ENCODE measurements at places on chromosomes 11 and 22. TPM values are rescaled to one million over a fixed set of nuclear protein-coding genes. Genes with fewer than 3 reads are reported as not detected.
A peak's percentile ranks its signal among the peaks of the same experiment; 100 is the strongest.

- DNase-seq: no peak
Measured at GRCh38 chr11:120827198-120827597, 196.7 kb upstream of the TBCEL start.

GRCh38 chr22:48233586-48233985 is 1471.1 kb downstream of the TBC1D22A start:
- no peak for DNase-seq

Gene WBP2NL
- total RNA-seq: 0.59 TPM

Gene ELMOD1
- 7.9 TPM for total RNA-seq

Gene INSC
- 0.91 TPM for total RNA-seq

Gene C11orf86
- total RNA-seq: not detected

DNA sequence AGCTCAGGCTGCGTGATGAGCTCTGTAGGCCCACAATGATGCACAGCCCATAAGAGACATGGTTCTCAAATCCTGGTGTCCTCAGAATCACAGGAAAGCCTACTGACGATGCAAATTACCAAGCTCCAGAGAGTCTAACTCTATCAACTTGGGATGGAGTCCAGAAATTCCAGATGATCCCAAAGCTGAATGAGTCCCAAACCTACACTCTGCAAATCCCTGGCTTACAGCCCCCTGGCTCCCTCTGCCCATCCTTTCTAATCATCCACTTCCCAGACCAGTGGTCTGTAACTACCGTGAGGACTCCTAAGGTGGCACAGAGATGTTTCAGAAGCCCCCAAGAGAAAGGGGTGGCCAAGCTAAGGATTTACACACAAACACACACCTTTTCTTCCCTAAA is 13.5 kb downstream of the ARFGAP2 start:
- DNase-seq: peak; percentile 6

DNA sequence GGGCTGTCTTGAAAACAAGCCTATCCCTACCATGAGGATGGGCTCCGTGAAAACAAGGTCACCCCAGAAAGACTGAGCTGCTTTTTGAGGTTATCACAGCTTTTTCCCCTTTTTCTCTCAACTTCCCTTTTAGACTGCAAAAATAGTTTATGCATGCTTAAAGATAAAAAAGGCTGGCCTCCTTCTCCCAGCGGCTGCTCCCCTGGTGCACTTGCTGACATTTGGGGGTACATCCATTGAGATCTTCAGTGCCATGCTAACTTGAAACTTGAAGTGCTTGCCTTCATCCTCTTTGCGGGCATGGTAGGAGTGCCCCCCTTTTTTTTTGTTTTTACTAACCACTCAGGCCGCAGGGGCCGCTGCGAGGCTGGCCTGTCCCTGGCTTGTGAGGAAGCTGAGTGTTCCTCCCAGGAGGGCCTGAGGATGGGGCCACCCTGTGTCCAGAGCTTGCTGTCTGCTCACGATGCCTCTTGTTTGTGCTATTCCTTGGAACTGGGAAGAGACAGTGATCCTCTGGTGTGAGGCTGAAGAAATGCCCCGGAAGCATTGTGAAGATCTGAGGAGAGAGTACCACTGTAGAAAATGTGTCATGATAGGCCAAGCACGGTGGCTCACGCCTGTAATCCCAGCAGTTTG is 2.2 kb downstream of the TANGO2 start:
- DNase-seq: no peak

Data from right cardiac atrium (tissue), 5 donors.